ENCODE measurements at places on chromosomes 1 and 21. TPM values are rescaled to one million over a fixed set of nuclear protein-coding genes. Genes with fewer than 3 reads are reported as not detected.

The PADI2 gene
- not detected for total RNA-seq

The PLPPR4 gene
- total RNA-seq: not detected

The CLCA1 gene
- total RNA-seq: not detected

The FCGR3B gene
- not detected for total RNA-seq

The CD5L gene
- not detected for total RNA-seq

The ACKR1 gene
- total RNA-seq: not detected

The RXFP4 gene
- total RNA-seq: not detected

The TEDDM1 gene
- total RNA-seq: not detected

The RRP1B gene
- total RNA-seq: 45.6 TPM

The NCAM2 gene
- total RNA-seq: not detected

The POU3F1 gene
- total RNA-seq: 0.22 TPM

Measured in T-helper 1 cell treated with Interleukin-12 subunit alpha and Interleukin-12 subunit beta and Interleukin-4 antibody, amounts not matched to agents 30 ng/mL and 1 ng/mL, for 36 hours (primary cell).